CD4-positive, alpha-beta T cell treated with Interferon alpha-2 for 1 hour (primary cell): ENCODE measurements at places on chromosomes 7 and 10.

- DNase-seq: no peak
Observed at GRCh38 chr10:129390147-129390546, 76.9 kb upstream of the MGMT start.

GRCh38 chr7:149635561-149636329 is 137.6 kb downstream of the ZNF467 start:
- DNase-seq: no peak

GRCh38 chr10:99410876-99411275 is 19.5 kb downstream of the GOT1 start:
- DNase-seq: no peak

GRCh38 chr10:117886766-117887165 is 160.0 kb downstream of the RAB11FIP2 start:
- DNase-seq: no peak

GRCh38 chr10:132311338-132311939 is 3.7 kb upstream of the STK32C start:
- DNase-seq: no peak

GRCh38 chr10:29067628-29068027 is 221.2 kb upstream of the LYZL1 start:
- no peak for DNase-seq

DNA sequence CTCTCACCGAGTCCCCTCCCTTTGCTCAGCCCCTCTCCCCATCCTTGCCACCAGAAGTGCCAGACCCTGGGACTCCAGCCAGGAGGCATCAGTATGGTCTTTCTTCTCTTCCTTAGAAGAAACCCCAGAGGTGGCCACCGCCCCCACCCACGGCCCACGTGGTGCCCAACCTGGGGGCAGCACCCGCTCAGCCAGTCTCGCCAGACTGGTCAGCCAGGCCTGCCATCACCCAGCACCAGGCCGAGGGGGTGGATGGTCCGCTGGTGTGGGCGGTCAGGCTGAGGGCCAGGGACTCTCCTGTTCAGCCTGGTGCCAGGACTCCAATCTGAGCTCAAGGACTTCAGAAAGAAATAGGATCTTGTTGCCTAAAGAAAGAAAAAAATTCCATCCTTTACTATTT is 5.8 kb upstream of the CLDN4 start:
- DNase-seq: no peak

- no peak for DNase-seq
Observed at GRCh38 chr10:60137292-60137992, 231.1 kb upstream of the CCDC6 start.

- no peak for DNase-seq
Observed at GRCh38 chr10:49417311-49418052, 21.6 kb upstream of the DRGX start.

DNA sequence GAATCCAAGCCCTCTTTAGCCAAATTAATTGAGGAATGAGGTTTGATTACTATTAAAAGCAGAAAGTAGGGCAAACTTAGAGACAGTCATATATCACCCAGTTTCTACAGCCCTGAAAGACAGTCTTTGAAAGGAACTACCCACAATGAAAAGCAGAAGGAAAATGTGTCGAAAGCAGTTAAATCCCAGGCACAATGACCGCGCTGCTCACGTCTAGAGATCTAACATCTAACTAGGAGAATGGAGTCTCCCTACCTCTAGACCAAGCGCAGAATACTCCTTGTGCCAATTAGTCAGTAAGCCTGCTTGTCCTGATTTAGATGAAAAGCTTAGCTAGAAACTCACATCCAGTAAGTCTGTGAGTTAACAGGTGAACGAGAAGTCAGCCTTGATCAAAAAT is 350.0 kb downstream of the FGFR2 start:
- DNase-seq: no peak

- DNase-seq: no peak
Observed at GRCh38 chr10:126948355-126949160, 43.3 kb downstream of the DOCK1 start.

- DNase-seq: no peak
Observed at GRCh38 chr7:140084142-140084655, 21.4 kb upstream of the PARP12 start.

GRCh38 chr7:147276106-147276505 is 1159.5 kb downstream of the CNTNAP2 start:
- DNase-seq: no peak

GRCh38 chr7:42192851-42193461 is 44.1 kb downstream of the GLI3 start:
- no peak for DNase-seq

GRCh38 chr10:74156919-74157289 is 5.9 kb downstream of the ADK start:
- DNase-seq: no peak

DNA sequence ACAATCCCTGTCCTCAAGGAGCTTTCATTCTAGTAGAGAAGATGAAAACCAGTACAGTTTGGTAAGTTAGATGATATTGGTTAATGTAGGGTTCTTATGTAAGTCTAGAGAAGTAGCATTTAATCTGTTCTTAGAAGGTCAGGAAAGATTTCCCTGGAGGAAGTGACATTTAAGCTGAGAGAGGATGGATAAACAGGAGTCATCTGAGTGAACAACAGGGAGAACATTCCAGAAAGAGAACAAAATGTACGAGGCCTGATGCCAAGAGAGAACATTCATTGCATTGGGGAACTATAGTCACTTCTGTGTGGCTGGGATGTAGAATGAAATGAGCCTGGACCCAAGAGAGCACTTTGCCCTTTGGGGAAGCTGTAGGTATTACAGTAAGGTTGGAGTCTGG is 88.0 kb downstream of the CFTR start:
- no peak for DNase-seq

GRCh38 chr10:100637785-100638184 is 102.0 kb downstream of the HIF1AN start:
- DNase-seq: no peak

DNA sequence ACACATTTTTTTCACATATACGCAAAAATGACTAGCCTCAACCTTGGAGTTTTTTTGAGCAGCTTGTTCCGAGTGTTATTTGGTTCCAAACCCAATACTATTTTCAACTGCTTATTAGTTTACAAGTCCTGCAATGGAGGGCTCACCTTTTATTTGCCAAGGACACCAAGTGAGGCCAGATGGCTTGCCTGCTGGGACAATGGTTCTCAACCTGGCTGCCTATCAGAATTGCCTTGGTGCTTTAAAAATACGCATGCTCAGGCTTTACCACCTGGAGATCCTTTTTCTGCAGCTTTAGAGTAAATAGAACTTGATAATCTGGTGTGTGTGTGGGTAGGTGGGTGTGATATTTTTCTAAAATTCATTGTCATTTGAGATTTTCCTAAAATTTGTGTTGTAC is 276.8 kb downstream of the MTERF1 start:
- DNase-seq: no peak
